ENCODE measurements at places on chromosomes 13 and 19.
A peak's percentile ranks its signal among the peaks of the same experiment; 100 is the strongest.

- DNase-seq: no peak
These were observed 21.0 kb upstream of the NDFIP2 start for GRCh38 chr13:79459906-79460305.

- no peak for DNase-seq
These were observed 447.4 kb downstream of the COG6 start for GRCh38 chr13:40102854-40103253.

DNA sequence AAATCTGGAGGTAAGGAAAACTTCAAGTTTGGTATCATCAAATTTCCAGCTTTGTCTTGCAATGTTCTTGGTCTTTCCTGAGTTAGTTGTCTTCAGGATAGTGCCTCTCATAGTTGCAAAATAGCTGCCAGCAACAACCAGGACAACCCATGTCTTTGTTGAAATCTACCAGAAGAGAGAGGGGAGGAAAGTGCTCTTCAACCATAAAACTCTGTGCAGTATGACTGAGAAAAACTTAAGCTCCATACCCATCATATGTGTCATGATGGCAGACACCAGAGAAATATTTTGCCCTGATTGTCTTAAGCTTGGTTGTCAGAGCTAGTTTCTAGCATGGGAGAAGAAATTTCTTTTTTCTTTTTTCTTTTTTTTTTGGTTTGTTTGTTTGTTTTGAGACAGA, 103.3 kb downstream of the SPRY2 start:
- DNase-seq: no peak

DNA sequence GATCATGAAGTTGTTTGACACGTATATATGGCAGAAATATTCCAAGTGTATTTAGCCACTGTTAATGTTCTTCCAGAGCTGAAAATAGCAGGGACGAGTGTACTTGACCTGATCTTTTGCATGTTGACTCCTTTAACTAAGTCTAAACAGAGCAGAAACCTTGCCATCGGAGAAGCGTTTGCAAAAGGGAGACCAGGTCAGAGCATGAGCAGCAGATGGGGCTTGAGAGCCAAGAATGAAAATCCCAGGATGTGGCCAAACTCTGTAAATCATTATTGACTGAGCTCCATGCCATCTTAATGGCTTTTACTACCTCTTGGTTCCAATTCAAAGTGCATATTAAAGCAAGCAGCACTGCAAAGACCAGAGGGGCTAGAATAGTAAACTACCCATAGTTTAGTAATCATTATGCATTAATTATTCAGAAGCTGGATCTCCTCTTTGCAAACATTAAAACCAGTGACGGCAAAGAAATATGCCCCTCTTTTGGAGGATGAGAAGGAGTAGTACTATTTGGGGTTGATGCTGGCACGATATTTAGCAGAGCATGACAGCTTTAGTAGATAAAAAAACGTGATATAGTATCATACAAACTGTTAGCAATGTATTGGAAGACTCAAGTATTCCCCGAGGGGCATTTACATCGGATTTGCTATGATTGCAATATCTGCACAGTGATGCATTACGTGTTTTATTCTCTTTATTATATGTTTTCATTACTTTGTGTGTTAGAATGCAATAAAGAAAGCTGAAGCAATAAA, 55.7 kb downstream of the FAM216B start:
- peak; percentile 35 for DNase-seq

- no peak for DNase-seq
These were observed 100.5 kb upstream of the SLITRK5 start for GRCh38 chr13:87570669-87571068.

GRCh38 chr13:33106656-33107360, 90.6 kb downstream of the KL start:
- DNase-seq: no peak

DNA sequence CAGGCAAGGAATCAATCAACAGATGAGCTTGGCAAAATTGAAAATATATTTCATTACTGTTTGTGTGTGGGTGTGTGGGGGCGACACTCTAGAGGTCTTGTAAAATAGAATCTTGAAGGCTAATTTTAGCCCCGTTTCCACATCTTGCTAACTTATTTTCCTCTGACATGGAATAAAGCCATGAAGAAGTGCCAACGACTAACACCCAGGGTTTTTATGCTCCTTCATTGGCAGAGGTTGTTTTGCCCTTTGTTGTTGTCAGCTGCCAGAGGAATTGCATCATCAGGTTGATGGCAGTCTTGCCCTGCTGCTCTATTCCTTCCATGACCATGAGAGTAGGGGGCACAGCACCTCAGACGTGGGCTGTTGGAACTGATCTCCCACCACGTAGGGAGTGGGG, 30.6 kb upstream of the FAM216B start:
- no peak for DNase-seq

GRCh38 chr19:27851002-27851481, 1361.9 kb downstream of the UQCRFS1 start:
- DNase-seq: no peak

- no peak for DNase-seq
These were observed 6.1 kb downstream of the STK11 start for GRCh38 chr19:1211494-1212234.

GRCh38 chr13:30872685-30873461, 33.2 kb upstream of the MEDAG start:
- DNase-seq: peak; percentile 34

DNA sequence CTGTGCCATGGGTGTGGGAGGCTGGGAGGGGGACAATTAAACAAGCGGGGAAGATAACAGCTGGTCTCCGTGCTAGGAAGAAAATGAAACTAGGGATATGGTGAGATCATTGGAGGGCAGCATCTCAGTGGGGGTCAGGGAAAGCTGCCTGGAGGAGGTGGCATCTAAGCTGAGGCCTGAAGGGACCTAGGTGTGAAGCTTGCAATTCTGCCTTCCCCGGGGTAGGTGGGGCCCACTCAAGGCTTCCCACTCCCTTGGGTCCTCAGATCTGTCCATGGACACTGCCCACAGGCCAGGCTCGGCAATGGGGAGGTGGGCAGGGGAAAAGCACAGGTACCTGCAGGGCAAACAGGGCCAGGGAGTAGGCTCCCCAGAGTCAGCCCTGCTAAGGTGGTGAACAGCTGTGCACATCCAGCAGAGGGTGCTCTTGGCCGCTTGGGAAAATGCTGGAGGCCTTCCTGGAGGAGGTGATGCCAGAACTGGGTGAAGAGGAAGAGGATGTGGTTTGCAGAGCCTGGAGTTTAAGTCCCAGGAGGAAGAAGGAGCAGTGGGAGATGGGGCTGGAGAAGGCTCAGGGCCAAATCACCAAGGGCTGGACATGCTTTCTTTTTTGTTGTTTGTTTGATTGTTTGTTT, 25.7 kb upstream of the CCNE1 start:
- DNase-seq: no peak

- DNase-seq: no peak
These were observed 172.4 kb downstream of the VWA8 start for GRCh38 chr13:41788552-41788951.

GRCh38 chr13:33452873-33453517, 167.4 kb upstream of the STARD13 start:
- no peak for DNase-seq

DNA sequence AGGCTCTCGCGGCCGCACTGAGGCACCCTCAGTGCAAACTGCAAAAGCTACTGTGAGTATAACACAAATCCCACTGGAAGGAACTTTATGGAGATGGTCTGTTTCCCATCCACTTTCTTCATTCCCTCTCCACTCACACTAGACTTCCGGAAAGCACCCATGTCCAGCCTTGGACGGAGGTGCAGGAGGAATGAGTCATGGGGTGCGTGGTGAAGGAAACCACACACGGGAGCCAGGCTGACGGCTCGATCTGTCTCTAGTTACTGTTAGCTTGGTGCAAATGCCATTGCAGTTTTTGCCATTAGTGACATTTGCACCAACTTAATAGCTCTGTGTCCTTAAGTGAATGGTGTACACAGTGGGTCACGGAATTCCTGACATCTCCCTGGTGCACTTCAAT, 14.6 kb downstream of the NLRP8 start:
- no peak for DNase-seq

- no peak for DNase-seq
These were observed 437.2 kb downstream of the LIG4 start for GRCh38 chr13:107778094-107778493.

DNA sequence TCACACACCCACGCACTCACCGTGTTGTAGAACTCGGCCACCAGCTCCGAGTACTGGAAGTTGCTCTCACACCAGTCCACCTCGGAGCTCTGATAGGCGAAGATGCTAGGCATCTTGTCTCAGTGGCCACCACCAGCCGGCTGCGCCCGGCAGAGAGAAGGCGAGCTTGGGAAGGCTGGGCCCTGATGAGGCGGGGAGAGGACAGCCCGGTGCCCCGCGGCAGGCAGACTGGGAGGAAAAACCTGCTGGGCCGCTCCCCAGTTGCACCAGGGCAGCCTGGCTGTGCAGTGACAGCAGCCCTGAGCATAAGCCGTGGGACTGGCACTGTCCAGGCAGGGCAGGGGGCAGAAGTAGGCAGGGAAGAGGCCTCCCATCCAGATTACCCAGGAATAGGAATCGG, at the start of gene ACER1:
Gene ACER1 (minus strand): TSS at position 174 of the 400 bp plus-strand sequence. CDS start 61 bp downstream, at position 113.
- DNase-seq: no peak

DNA sequence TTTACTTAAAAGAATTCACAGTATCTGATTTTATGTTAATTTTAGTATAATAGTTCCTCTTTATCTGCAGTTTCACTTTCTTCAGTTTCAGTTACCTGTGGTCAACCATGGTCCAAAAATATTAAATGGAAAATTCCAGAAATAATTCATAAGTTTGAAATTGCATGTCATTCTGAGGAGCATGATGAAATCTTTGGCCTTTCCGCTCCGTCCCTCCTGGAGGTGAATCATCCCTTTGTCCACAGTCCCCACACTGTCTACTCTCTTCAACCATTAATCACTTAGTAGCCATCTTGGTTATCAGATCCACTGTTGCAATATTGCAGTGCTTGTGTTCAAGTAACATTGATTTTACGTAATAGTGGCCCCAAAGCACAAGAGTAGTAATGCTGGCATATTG, 26.9 kb downstream of the SLITRK6 start:
- no peak for DNase-seq

- DNase-seq: no peak
These were observed 86.4 kb downstream of the SOX1 start for GRCh38 chr13:112153364-112153763.

GRCh38 chr19:16626796-16627192, 1.2 kb downstream of the MED26 start:
- no peak for DNase-seq

DNA sequence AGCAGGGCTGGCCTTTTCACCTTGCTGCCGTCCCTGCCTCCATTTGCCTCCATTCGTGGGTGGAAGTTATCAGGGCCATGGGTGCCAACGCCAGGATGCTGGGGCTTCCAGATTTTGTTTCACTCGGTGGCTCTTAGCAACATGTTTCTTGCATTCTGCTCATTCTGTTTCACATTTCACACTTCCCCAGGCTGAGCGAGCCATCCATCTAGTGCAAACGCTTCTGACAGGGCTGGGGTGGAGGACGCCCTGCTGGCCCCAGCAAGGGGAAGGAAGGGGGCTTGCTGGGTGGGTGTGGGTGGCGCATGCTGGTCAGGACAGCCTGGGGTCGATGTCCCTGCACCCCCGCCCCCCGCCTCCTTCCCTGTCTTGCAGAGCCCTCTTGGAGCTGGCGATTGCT, 165.2 kb downstream of the URI1 start:
- no peak for DNase-seq

DNA sequence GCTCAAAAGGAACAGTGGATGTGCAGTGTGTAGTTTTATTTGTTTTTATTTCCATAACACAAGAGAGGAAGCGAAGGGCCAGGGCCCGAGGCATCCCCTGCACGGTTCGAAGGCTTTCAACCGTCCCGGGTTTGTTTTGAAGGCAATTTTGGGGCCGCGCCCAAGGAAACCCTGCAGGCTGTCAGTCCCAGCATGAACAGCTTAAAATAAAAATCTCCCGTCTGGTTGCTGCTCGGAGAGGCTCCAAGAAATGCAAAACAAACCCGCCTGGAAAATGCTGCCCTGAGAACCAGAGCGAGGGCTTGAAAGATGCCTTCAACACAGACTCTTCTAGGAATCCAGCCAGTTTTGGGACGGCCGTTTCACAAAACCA, 16.0 kb downstream of the LSM4 start:
- DNase-seq: no peak

GRCh38 chr19:34666958-34667265, 10.0 kb downstream of the SCGB2B2 start:
- no peak for DNase-seq

- no peak for DNase-seq
These were observed 776.3 kb downstream of the EFNB2 start for GRCh38 chr13:105758918-105759860.

GRCh38 chr13:51262501-51263211, 40.5 kb downstream of the FAM124A start:
- DNase-seq: no peak

DNA sequence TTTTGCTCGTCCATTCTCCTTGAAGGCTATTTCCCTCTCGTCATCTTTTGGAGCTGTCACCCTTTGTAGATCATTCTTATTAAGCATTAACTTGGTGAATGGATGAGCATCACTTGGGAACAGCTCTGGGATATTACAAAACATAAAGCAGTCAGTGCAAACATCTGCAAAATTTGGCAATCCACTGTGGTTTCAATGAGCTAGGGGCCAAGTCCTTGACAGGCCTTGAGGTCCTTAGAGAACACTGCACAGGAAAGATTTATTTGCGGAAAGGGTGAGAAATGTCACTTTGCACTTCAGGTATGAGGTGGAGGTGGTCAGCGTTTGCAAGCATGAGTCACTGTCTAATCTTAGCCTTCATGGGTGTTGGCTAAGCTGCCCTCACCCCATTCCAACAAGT, 239.7 kb upstream of the MAB21L1 start:
- no peak for DNase-seq

DNA sequence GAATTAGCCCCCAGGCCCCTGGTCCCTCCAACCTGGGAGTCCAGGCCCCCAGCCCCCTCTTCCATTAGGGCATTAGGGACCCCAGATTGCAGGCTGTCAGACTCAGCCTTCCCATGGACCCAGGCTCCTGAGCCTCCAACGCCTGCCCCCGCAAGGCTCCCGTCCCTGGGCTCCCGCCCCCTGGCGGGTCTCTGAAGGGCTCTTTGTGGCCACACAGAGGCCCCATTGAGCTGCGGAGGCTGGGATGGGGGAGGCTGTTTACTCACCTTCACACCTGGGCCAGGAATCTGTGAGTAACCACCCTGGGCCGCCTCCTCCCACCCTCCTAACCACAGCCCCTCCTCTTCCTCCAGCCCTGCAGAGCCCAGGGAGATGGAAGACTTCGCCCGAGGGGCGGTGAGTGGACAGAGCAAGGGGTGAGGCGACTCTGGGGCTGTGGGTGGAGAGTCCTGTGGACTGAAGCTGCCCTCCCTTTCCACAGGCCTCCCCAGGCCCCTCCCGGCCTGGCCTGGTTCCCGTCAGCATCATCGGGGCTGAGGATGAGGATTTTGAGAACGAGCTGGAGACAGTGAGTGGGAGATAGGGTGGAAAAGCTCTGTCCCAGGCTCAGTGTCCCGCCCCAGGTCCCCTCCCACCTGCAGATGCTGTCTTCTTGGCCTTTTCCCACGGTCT, 4.9 kb downstream of the ARHGEF1 start:
- DNase-seq: peak; percentile 79
